ENCODE measurements at places on chromosomes 3 and 15.

- DNase-seq, result no peak
Observed at GRCh38 chr3:69499899-69500421, 114.1 kb upstream of the FRMD4B start.

GRCh38 chr3:58560771-58561311 is 16.4 kb downstream of the FAM107A start:
- DNase-seq, result no peak

GRCh38 chr3:126142652-126143051 is 37.7 kb downstream of the ALDH1L1 start:
- DNase-seq, result no peak

GRCh38 chr15:66657185-66658020 is 44.6 kb upstream of the SMAD6 start:
- DNase-seq, result no peak

GRCh38 chr15:35281515-35281914 is 196.4 kb upstream of the NANOGP8 start:
- DNase-seq, result no peak

DNA sequence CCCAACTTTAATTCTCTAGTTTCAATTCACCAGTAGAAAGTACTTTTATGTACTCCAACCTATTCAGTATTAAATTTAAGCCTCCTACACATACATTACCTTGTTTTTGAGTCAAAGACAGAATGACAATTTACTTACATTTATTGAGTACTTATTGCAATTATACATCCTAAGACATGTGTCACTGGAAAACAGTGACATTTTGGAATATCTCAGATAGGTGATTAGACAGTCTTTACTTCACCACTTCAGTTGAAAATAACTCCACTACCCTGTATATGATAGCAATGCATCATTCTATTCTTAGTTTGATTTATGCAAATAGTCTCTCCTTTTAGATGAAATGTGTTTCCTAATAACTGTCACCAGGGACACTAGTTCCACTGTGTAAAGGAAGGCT is 461.5 kb downstream of the TUSC7 start:
- DNase-seq, result no peak

- DNase-seq, result no peak
Observed at GRCh38 chr15:34952481-34952880, 17.1 kb downstream of the AQR start.

DNA sequence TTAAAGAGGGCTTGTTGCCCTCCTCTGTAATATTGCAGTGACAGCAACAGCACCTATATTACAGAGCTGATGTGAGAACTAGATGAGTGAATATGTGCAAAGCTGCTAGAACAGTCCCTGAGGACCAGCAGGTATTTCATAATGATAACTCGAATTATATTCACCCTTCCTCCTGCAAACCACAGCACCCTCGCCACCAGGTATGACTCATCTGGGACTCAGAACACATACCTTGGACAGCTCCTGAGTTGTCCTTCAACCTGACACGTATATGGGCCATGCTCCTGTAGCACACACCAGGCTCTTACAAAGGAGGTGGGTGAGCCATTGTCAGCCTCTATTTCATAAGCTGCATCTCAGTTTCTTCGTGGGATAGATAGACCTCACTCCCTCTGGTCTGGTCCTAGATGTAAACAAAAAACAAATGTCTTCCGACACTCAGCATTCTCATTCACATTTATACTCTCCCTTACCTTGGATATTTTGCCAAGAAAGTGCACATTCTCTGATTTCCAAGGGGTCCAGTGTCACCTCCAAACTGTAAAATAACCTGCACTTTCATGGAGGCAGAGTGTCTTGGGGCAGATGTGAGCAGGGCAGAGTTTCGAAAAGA is 124.5 kb downstream of the TLE3 start:
- DNase-seq, result no peak

DNA sequence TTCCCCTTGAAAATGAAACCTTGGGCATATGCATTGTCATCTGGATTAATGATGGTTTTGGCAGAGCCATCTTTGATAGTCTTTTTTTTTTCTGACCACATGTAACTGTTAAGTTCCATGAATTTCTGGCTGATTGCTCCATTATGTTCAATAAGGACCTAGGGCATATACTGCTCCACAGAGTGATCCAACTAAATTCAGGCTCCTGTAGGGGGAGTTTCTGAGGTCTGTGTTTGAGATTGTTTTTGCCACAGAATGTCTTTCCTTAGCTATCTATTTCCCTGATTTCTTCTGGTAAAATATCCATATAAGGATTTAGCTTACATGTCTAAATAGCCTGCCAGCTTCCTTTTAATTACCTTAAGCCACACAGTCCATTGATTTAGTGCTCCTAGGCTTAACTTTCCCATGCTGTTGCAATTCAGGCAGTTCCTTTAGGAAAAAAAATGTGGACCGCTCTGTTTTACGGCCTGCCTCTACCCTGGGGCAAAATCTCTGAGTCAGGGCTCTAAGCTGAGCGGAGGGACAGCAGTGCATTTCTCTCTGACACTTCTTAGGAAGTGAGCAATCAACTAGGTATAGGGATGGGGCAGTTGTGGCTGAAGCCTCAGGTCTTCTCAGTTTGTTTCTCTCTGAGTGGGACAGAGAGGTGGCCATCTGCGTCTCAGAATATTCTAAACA is 796.2 kb downstream of the NR2F2 start:
- no peak for DNase-seq

DNA sequence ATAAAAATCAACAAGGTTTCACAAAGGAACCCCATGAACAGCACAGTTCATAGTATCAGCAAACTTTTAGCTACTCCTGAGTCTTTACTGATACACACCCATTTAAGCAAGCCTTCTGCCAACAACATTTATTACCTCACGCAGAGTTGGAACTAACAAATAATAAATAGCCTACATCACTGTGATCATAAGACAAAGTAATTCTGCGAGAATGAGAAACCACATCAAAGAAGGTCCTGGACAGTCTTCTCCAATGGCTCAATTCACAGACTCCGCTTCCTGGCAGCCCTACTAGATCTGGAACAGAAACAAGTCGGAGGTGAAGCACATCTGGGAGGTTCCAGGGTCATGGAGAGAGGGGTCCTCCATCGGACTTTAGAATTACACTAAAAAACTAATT is 37.0 kb downstream of the LDHAL6B start:
- DNase-seq, result no peak

GRCh38 chr15:95368191-95368590 is 962.3 kb upstream of the NR2F2 start:
- no peak for DNase-seq
